ENCODE measurements at places on chromosomes 4 and X. TPM values are rescaled to one million over a fixed set of nuclear protein-coding genes. Genes with fewer than 3 reads are reported as not detected.

Gene DCAF8L2
- not detected for total RNA-seq

Gene STIM2
- 11.4 TPM for total RNA-seq

Gene MYOZ2
- total RNA-seq, result not detected

Gene PABPC5
- 3.0 TPM for total RNA-seq

Gene LIMCH1
- 9.8 TPM for total RNA-seq

Gene TDO2
- 1.0 TPM for total RNA-seq

Gene LRIT3
- not detected for total RNA-seq

Gene NAA11
- total RNA-seq, result not detected

Gene XKRX
- not detected for total RNA-seq

Gene RBM10
- total RNA-seq, result 21.5 TPM

Gene APELA
- not detected for total RNA-seq

Gene TMEM255A
- total RNA-seq, result not detected

Gene HDAC8
- 24.1 TPM for total RNA-seq

Gene MUC7
- not detected for total RNA-seq

Gene CFI
- 21.2 TPM for total RNA-seq

Gene CRMP1
- 0.06 TPM for total RNA-seq

Gene SCML2
- total RNA-seq, result 1.2 TPM

Gene RBM47
- total RNA-seq, result 1.6 TPM

Gene RNF113A
- 19.8 TPM for total RNA-seq

Gene TNMD
- total RNA-seq, result 0.10 TPM

Gene HOPX
- not detected for total RNA-seq

Gene ARMCX1
- 37.1 TPM for total RNA-seq

Gene TRIM60
- total RNA-seq, result not detected

Gene CCDC110
- 0.98 TPM for total RNA-seq

Gene MPP1
- total RNA-seq, result 23.8 TPM

Gene DKK2
- total RNA-seq, result not detected

Gene SPANXC
- not detected for total RNA-seq

Gene NUP62CL
- 0.19 TPM for total RNA-seq
